CD8-positive, alpha-beta memory T cell (primary cell): ENCODE measurements at places on chromosomes 1 and 21. TPM values are rescaled to one million over a fixed set of nuclear protein-coding genes. Genes with fewer than 3 reads are reported as not detected.

DNA sequence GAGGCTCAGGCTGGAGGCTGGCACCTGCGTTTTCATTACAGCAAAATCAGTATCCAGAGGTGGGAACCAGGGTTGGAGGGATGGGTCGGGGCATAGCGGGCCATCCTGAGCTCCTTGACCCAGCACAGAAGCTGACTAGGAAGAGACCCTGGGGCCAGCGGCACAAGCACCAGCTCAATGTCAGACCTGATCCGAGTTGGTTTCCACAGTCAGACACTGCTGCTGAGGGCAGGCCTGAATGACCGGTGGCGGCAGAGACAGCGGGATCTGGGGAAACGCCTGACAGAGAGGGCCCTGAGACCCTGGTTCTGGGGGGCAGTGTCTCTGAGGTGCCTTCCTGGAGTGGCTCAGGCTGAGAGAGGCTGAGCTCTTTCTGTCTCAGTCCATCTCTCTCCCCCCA is 162.0 kb upstream of the C1orf174 start:
- H3K36me3 ChIP-seq: no peaks in the 10 kb centered on the region
- H3K27me3 ChIP-seq: no peaks in the 10 kb centered on the region
- DNase-seq: no peak
- H3K4me3 ChIP-seq: no peak overlapping the region

DNA sequence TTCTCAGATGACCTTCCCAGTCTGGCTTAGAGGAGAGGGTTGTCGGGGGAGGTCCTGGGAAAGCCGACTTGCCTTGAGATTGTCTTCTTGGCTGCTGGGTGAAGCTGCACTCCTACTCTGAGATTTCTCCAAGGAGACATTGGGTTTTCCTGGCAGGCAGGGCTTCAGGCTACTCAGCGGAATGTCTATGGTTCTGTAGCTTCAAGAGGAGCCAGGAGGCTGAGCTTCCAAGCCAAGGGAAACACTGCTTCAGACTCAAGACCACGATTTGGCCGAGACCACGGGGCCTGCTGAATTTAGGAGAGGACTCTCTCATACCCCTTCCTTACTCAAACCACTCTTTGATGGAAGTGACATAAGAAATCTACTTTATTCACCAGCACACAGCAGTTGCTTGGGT is 67.8 kb downstream of the NTMT2 start:
- no peak for DNase-seq
- H3K27ac ChIP-seq: no peak overlapping the region

- H3K27ac ChIP-seq: no peak overlapping the region
- DNase-seq: no peak
- H3K4me3 ChIP-seq: no peak overlapping the region
- no peaks in the 10 kb centered on the region for H3K36me3 ChIP-seq
- H3K4me1 ChIP-seq: no peaks in the 10 kb centered on the region
- H3K27me3 ChIP-seq: no peaks in the 10 kb centered on the region
These were observed 621.9 kb downstream of the LRRIQ3 start for GRCh38 chr1:73576083-73576482.

DNA sequence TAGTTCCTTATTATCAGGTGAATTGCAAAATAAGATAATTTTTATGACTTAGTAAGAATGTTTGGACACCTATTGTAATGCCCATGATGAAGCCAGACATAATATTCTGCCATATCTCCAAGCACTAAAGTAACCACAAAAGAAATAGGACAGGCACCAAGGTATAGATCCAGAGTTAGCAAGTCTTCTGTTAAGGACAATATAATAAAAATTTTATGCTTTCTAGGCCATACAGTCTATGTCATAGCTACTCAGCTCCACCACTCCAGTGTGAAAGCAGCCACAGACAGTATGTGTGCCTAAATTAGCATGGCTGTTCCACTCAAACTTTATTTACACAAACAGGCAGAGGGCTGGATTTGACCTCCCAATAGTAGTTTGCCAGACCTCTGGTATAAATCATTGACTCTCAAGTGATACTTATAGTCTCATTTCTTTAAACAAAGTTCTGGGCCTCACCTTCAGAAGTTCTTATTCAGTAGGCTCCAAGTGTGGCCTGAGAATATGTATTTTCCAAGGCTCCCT is 88.3 kb downstream of the SCMH1 start:
- H3K27me3 ChIP-seq: no peaks in the 10 kb centered on the region
- no peaks in the 10 kb centered on the region for H3K4me1 ChIP-seq
- no peak for DNase-seq
- H3K36me3 ChIP-seq: no peaks in the 10 kb centered on the region
- H3K27ac ChIP-seq: no peak overlapping the region

DNA sequence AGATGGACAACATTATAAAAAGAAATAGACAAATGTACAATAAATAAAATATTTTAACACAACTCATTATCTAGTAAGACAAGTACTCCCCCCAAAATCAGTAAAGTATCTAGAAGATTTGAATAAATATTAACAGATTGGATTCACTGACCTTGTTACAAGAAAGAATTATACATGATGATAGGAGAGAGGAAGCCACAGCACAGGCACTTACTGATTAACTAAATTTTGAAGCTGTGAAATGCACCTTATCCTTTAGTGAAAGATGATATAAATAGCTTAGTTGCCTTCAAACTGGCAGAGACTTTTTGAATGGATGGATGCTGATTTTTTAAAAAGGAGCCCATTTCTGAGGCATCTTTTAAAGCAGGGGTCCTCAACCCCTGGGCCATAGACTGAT is 8.5 kb downstream of the CR1 start:
- no peaks in the 10 kb centered on the region for H3K36me3 ChIP-seq
- H3K4me1 ChIP-seq: no peaks in the 10 kb centered on the region
- H3K27ac ChIP-seq: no peak overlapping the region
- no peak overlapping the region for H3K4me3 ChIP-seq
- no peaks in the 10 kb centered on the region for H3K27me3 ChIP-seq

DNA sequence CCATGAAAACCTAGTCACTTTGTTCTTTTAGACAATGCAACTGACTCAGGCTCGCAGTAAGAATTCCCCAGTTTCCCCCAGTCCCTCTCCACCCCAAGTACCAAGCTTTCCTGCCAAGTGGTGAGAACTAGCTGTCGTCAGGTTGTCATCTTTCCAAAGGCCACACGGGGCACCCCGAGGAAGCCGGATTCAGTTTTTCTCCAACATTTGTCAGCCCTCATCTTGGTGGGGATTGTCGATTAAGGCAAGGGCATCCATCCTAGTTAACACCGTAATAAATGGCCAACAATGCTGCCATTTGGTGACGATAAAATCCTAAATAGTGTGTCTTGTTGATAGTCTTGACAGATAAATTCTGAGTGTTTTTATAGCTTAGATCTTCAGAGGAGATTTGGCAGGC is 55.9 kb upstream of the PROX1 start:
- H3K36me3 ChIP-seq: no peaks in the 10 kb centered on the region
- no peak for DNase-seq
- H3K4me1 ChIP-seq: no peaks in the 10 kb centered on the region
- H3K27me3 ChIP-seq: no peaks in the 10 kb centered on the region

GRCh38 chr1:9942399-9942938 is 722 bp downstream of the LZIC start:
- no peaks in the 10 kb centered on the region for H3K27me3 ChIP-seq
- DNase-seq: no peak
- peak overlapping the region; percentile 93 for H3K27ac ChIP-seq
- H3K36me3 ChIP-seq: peaks cover 5% of the 10 kb centered on the region
- H3K4me1 ChIP-seq: peaks cover 20% of the 10 kb centered on the region
- peak overlapping the region; percentile 98 for H3K4me3 ChIP-seq

DNA sequence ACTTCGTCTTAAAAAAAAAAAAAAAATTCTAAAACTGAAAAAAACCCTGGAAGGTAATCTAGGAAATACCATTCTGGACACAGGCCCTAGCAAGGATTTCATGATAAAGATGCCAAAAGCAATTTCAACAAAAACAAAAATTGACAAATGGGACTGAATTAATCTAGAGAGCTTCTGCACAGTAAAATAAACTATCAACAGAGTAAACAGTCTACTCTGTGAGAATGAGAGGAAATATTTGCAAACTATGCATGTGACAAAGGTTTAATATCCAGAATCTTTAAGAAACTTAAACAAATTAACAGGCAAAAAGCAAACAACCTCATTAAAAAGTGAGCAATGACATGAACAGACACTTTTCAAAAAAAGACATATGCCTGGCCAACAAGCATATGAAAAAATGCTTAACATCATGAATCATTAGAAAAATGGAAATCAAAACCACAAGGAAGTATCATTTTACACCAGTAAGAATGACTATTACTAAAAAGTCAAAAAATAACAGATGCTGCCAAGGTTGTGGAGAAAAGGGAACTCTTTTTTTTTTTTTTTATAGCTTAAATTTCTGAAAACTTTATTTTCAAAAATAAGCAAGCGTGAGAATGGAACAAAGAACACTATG is 29.4 kb upstream of the RNPC3 start:
- H3K36me3 ChIP-seq: no peaks in the 10 kb centered on the region
- H3K27ac ChIP-seq: no peak overlapping the region
- H3K4me3 ChIP-seq: no peak overlapping the region
- no peak for DNase-seq
- no peaks in the 10 kb centered on the region for H3K27me3 ChIP-seq

DNA sequence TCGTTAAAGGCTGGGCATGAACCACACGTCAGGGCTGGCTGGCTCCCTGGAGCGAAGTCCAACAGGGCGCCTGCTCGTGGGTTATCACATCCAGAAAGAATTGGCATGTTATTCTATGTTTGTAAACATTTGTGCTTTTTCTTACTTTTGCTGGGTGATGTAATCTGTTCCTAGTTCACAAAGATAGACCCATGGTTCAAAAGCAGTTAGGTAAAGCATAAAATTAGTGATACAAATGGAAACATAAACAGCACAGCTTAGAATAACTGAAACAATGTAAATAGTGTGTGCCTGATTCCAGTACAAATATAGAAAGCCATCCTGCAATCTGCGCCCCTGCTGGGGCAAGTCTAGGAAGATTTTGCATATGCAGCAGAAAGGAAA is 184.0 kb upstream of the C1orf174 start:
- H3K4me3 ChIP-seq: no peak overlapping the region
- H3K4me1 ChIP-seq: no peaks in the 10 kb centered on the region
- H3K36me3 ChIP-seq: no peaks in the 10 kb centered on the region
- H3K27ac ChIP-seq: no peak overlapping the region
- no peaks in the 10 kb centered on the region for H3K27me3 ChIP-seq

DNA sequence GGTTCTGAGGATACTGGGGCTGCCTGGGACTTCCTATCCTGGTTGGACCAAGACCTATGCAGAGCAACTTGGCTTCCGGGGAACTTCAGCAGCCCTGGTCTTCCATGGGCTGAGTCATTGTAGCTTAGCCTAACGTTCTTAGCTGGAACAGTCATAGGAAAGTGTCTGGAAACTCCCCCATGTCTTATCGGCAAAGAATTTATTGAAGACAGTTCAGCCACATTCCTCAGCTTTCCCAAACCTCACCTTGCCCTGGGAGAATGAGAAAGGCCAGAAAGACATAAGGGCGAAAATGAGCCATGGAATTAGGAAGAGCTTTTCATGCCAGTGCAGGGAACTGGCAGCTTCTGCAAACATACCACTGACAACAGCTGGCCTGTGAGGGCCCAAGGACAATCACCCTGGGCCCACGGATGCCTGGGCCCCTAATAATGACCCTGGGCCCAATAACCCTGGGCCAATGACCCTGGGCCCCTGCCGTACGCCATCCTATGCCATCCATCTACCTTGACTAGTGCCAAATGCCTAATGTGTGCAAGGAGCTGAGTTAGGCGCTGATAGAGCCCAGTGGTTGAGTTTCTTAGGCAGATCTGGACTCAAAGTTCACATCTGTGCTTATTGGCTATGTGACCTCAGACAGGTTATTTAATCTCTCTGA is 114.4 kb upstream of the GADD45A start:
- no peak overlapping the region for H3K4me3 ChIP-seq
- no peaks in the 10 kb centered on the region for H3K36me3 ChIP-seq
- DNase-seq: no peak
- H3K27ac ChIP-seq: no peak overlapping the region
- no peaks in the 10 kb centered on the region for H3K4me1 ChIP-seq

DNA sequence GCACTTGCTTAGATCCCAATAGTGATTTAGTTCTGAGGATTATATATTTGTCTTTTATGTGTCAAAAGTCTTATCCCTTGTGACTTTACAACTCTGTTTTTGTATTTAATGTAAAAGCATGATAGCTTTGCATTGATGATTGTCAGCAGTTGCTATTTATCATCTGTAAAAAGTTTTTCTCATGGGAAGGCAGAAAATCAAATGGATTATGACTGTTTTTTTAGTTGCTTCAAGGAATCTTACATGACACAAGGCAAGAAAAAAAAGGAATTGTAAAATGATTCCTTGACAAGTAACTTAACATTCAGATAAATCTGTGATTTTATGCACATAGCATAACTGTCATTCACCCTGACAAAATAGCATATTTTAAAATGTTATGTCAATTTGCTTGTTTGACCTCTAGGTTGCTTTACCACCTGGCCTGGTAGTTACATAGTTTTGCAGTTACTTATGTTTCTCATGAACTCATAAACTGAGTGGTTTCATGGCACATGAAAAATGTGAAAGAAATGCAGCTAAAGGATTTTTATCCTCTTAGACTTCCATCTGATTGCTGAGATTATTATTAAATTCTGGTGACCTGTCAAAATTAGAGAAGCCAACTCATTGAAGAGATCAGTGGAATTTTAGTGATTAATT is 622.6 kb downstream of the ADGRL2 start:
- H3K27ac ChIP-seq: no peak overlapping the region
- no peak overlapping the region for H3K4me3 ChIP-seq
- no peaks in the 10 kb centered on the region for H3K36me3 ChIP-seq
- H3K4me1 ChIP-seq: no peaks in the 10 kb centered on the region
- H3K27me3 ChIP-seq: no peaks in the 10 kb centered on the region

- H3K36me3 ChIP-seq: no peaks in the 10 kb centered on the region
- H3K27ac ChIP-seq: no peak overlapping the region
- H3K4me3 ChIP-seq: no peak overlapping the region
These were observed 94.4 kb downstream of the SLC35F3 start for GRCh38 chr1:233998891-233999290.

- peaks cover 21% of the 10 kb centered on the region for H3K36me3 ChIP-seq
- H3K27me3 ChIP-seq: no peaks in the 10 kb centered on the region
- peaks cover 17% of the 10 kb centered on the region for H3K4me1 ChIP-seq
- DNase-seq: no peak
- H3K27ac ChIP-seq: no peak overlapping the region
These were observed 2.5 kb downstream of the PPT1 start for GRCh38 chr1:40094466-40095110.

DNA sequence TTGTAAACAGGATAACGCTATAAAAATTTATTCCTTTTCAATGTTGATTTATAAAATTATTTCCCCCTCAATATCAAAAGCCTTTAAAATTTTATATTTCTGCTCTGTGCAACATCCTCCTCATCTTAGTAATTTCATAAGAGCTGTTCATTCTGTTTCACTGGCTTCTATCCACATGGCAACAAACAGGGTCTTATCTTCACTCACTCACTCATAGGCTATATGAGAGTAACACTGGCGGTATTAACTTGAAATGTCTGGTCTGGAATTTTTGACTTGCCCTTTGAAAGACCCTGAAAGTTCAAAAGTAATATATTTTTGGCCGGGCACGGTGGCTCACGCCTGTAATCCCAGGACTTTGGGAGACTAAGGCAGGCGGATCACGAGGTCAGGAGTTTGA is 77.4 kb upstream of the KRTAP11-1 start:
- H3K27ac ChIP-seq: no peak overlapping the region
- no peak for DNase-seq
- H3K36me3 ChIP-seq: no peaks in the 10 kb centered on the region
- no peak overlapping the region for H3K4me3 ChIP-seq
- H3K4me1 ChIP-seq: no peaks in the 10 kb centered on the region

The C1QB gene
- 0.53 TPM for total RNA-seq

The DPT gene
- total RNA-seq: not detected

The ZNF683 gene
- total RNA-seq: 2.7 TPM

The ARMH1 gene
- total RNA-seq: 33.3 TPM

The TNFRSF8 gene
- 1.5 TPM for total RNA-seq
